ENCODE measurements at places on chromosomes 2 and 18.

GRCh38 chr18:34261865-34262780, 37.4 kb upstream of the NOL4 start:
- no peak for DNase-seq

DNA sequence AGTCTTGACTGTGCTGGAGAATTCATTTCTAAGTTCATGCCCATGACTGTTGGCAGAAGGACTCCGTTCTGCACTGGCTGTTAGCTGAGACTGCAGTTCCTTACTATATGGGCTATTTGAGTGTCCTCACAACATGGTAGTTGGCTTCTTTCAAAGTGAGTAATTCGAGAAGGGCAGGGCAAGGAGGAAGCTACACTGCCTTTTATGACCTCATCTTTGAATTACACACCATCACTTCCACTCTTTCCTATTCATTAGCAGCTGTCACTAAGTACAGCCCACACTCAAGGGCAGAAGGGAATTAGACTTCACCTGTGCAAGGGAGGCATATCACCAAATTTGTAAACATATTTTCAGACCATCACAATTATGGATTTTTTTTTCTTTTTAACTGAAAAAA, 55.9 kb upstream of the EPAS1 start:
- no peak for DNase-seq

DNA sequence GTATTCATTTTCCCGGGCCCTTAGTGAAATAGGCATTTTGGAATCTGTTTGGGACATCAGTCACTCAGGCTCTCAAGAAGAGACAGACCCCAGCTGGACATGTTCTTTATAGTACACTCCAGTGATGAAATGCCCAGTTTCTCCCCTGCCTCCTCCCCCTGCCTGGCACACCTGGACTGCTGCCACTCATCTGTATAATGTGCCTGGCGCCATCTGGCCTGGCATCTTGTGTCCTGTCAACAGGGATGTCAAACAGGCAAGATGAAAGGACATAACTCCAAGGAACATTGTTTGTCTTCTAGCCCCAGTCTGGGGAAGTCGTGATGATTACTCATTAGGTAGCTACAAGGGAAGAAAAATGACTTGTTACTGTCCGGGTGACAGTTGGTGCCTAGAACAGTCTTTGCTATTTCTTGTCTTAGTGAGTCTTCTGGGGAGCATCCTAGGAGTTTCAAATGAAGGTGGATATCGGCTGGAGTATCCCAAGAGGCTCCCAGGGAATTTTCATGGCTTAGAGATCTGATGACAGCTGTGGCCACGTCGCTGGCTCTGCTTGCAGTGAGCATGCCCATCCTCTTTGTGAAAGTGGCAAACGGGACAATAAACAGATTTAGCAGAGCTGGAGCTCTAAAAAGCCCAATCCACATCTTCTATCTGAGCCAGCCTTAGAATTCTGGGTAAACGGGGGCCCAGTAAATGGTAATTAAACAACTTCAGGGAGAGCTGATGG, 153.6 kb downstream of the ALK start:
- DNase-seq = no peak

DNA sequence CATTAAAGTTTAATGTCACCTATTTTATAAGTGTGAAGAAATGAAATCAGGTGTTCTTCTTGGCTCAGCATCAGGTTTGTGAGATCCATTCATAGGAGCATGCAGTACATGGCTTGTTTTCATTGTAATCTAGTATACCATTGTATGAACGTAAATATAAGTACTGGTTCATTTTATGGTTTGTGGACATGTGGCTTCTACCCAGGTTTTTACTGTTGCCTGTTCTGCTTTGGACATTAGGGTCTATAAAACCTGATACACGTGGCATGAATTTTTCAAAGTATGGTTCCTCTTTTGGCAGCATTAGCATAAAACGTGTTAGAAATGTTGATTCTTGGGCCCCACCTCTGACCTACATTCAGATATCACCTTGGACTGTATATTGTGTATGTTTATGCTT, 175.5 kb downstream of the PRPF40A start:
- no peak for DNase-seq

DNA sequence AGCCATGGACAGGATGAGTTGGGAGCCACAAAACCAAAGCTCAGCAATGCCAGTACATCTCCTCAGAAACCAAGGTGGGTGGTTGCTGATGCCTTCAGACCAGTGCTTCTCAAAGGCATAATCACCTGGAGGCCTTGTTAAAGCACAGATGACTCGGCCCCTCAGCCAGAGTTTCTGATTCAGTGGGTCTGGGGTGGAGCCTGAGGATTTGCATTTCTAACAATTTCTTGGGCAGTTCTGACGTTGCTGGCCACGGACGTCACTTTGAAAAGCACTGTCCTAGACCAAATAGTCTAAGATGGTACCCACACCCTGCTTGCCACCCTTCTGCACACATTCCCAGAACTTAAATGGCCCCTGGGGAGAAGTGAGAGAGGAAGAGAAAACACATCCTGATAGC, 24.1 kb upstream of the CDH2 start:
- no peak for DNase-seq
